ENCODE measurements at places on chromosomes 12 and 14. TPM values are rescaled to one million over a fixed set of nuclear protein-coding genes. Genes with fewer than 3 reads are reported as not detected.

DNA sequence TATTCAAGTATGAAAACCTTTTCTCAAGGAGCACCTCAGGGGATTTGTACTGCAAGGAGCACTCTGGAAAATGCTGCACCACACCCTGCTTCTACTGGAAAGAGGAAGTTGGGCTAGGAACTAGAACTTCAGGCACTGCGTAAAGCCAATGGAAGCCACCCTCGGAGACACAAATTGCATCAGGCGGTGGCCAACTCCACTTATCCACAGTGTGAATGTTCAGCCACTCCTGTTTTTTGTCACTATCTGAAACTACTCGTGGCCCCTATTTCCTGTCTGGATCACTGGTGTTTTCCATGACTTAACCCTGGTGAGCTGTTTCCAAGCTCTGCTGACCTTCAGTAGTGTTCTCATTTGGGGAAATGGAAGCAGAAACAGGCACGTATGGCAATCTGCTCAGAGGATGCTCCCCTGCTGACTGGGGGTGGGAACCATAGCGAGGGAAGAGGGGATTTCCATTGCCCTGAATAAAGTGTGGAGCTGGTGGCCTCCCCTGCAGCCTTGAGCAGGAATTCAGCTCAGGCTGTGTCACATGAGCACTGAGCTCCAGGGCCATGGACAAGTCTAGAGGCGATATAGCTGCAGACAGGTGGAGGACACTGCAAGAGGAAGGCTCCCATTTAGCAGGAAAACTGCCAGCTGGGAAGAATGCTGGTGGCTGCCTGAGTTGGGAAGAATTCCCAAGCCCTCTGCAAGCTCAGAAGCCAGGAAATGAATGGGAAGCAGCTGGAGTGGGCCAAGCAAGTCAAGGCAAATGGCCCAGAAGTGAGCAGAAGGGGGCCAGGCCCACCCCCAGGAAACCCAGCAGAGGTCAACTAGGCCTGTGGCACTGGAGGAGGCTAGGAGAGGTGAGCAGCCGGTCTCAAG, 50.5 kb upstream of the RAP1B start:
- DNase-seq = peak; percentile 78

GRCh38 chr12:130977046-130977742, 23.5 kb downstream of the ADGRD1 start:
- DNase-seq = no peak

DNA sequence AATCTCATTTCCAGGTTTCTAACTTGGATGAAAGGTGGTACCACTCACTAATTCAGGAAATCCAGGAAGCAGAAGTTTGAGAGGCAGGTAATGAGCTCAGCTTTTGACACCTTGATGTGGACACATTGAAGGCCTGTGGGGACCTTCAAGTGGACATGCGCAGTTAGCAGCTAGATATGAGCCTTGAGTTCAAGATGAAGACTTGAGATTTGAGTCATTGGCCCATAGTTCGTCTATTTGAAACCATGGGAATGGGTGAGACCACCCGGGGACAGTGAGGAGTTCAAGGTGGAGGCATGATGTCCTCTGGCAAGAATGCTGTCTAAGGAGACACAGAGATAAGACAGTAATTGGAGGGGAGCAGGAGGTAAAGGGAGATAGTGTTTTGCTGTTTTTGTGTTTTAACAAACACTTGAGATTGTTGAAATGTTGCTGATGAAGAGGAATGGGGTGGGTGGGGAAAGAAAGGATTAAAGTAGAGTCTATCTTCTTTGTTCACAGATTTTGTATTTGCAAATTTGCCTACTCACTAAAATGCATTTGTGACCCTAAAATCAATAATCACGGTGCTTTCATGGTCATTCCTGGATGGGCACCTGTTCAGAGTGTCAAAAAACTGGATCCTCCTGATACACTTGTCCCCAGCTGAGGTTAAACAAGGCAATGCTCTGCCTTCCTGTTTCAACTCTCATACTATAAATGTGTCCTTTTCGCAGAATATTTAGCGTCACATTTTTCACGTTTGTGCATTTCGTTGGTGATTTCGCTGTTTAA, 69.5 kb upstream of the PLXNC1 start:
- no peak for DNase-seq

GRCh38 chr12:101855976-101856375, 21.4 kb upstream of the DRAM1 start:
- no peak for DNase-seq

DNA sequence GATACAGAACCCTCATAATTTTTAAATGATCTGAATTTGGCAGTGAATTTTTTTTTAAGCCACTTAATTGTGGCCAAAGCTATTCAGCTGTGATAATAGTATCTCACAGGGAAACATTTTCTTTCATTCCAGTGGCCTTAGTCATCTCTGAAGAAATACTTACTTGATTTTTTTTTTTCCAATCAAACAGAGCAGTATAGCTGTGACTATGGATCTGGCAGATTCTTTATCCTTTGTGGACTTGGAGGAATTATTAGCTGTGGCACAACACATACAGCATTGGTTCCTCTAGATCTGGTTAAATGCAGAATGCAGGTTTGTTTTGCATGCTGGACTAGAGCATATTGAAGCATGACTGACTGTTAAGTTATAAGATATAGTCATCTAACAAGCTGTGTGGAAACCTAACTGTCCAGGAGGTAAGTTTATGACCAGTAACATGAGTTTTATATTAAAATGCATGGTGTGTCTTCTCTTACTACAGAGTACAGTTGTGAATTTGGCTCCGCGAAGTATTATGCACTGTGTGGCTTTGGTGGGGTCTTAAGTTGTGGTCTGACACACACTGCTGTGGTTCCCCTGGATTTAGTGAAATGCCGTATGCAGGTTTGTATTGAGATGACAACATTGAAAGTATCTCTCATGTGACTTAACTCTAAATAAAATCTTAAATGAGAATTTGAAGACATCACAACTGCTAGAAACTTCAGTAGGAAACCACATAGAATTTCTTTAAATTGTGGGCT, 1.9 kb downstream of the SLC25A3 start:
- peak; percentile 53 for DNase-seq

DNA sequence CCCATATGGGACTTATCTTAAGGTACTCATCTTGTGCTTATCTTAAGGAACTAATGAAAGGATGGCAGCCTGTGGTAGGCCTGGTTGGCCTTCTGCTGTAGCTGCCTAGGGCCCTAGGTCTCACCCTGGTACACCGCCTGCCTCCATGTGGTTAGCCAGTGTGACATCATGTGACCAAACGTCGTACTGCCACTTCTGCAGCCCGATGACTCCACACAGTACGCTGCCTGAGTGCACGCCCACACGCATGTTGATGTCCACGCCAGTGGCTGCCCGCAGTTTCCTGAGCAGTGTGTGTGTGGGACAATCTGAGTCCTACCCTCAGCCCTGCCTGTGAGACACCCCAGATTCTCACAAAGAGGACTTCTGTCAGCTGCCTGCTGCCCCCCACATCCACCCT, 5.1 kb downstream of the ADCY4 start:
- no peak for DNase-seq

DNA sequence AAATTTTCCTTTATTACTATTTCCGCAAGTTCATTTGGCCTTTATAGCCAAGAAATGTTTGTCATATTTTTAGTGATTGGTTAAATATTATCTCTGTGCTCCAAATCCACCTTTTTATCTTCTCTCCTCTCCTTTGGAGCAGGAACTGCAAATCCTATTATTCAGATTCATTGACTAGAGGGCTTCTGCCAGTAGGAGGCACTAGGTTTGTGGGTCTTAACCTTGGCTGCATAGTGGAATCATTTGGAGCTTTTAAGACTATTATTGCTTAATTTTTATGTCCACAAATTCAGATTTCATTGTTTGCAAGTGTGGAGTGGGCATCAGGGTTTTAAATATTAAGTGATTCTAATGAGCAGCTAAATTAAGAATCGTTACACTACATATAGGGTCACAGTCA, 75.3 kb upstream of the SYT10 start:
- no peak for DNase-seq

- no peak for DNase-seq
Observed at GRCh38 chr14:72699443-72699842, 194.5 kb downstream of the DPF3 start.

GRCh38 chr14:56115334-56115870, 2.8 kb upstream of the PELI2 start:
- DNase-seq = no peak

- DNase-seq = no peak
Observed at GRCh38 chr14:52342849-52343596, 28.9 kb downstream of the PTGER2 start.

- DNase-seq = no peak
Observed at GRCh38 chr14:85198001-85198400, 331.9 kb upstream of the FLRT2 start.

GRCh38 chr14:45112896-45113781, 21.1 kb downstream of the FKBP3 start:
- DNase-seq = no peak

DNA sequence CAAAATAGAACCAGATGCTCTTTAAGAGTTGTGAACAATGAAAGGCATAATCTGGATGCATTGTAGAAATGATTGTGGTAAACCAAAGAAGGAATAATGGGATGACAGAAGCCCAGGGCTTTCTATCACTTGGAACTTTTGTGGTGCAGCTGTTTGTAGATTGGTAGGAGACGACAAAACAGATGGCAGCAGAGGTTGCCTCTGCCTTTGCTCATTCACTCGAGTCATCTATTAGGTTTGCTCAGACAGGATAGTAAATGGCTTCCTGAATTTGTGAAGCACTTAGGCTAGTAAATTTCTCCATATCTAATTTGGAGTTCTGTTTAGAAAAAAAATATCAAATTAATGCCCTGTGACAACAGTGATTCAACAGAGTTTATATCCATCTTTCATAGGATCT, 78.4 kb downstream of the FGD4 start:
- no peak for DNase-seq

DNA sequence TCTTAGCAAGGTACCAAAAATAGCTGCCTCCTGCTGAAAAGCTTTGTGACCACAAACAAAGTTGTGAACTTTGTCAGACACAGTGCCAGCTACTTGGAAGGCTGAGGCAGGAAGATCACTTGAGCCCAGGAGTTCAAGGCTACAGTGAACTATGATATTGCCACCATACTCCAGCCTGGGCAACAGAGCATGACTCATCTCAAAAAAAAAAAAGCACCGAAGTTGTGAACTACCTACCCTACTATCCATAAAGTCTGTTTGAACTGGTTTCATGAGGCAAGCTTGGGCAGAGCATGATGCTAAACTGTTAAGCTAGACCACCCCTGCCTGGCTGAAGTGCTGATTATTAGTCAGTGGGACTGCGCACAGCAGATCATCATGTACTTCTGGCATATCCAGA, 75.5 kb downstream of the RAD52 start:
- DNase-seq = no peak

DNA sequence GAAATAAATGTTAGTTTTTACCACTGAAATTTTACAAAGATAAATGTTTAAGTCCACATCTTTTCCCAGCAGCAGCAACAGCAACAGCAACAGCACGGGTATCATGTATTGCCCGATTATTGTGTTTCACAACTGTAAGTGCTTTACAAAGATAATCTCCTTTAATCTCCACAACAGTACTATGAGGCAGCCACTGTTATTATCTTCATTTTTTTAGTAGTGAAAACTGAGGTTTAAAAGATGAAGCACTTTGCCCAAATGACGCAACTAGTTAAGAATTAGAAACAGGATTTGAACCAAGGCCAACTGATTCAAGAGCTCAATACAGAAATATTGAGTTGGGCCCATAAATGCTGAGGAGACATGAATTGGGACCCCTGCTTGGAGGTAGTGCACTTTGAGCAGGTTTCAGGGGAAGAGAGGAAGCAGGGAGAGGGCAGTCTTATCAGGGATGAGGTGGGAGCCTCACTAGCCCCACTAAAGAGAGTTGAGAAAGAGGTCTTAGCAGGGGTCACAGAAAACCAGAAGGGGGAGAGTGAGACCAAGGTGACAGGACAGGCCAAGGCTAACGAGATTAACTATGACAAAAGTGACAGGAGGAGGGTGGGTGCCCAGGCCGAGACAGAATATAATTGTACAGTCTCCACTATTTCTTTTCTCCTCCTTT, 15.3 kb downstream of the KRT2 start:
- DNase-seq = no peak

DNA sequence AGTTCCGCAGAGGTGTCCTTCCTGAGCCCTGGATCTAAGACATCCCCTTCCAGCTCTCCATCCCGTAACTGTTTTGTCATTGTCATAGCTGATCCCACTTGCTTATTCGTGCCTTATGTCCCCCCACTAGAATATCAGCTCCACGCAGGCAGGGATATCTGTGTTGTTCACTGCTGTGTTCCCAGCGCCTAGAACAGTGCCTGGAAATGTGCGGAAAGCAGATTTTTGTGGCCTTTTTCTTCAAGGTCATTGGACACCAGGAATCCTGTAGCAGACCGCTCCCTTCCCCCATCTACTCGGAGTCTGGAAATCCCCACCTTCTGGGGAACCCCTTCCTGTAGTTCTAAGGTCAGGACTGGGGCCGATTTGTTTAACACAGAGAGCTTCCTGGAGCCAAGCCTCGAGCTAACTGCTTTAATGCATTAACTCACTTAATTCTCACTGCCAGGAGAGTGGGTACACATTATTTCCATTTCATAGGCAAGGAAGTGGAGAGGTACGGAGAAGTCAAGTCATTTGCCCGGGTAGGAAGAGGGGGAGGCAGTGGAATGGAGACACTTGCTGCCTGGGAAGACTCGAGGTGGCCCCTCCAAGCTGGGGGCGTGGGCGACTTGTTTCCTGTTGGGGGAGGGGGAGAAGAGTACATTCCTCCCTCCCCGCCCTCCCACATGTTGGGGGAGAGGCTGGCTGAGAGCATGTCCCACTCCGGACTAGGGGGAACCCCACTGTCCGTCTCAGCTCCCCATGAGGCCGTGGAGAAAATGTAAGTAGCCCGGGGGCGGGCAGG, 1.2 kb upstream of the SH2B3 start:
- no peak for DNase-seq

DNA sequence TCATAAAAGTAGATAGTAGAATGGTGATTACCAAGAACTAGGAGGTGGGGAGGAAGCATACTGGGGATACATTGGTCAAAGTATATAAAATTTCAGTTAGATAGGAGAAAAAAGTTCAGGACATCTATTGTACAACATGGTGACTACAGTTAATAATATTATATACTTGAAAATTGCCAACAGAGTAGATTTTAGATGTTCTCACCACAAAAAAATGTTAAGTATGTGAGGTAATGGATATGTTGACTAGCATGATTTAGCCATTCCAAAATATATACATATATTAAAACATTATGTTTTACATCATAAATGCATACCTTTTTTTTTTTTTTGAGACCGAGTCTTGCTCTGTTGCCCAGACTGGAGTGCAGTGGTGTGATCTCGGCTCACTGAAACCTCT, 31.0 kb downstream of the TMEM116 start:
- no peak for DNase-seq

- no peak for DNase-seq
Observed at GRCh38 chr12:58285551-58285950, 344.2 kb downstream of the ATP23 start.

GRCh38 chr12:102095677-102096263, 24.1 kb downstream of the NUP37 start:
- DNase-seq = peak; percentile 15

KRT77 gene
- not detected for polyA plus RNA-seq

PDZRN4 gene
- polyA plus RNA-seq = 2.9 TPM

FLRT2 gene
- polyA plus RNA-seq = 104 TPM

SYNDIG1L gene
- polyA plus RNA-seq = not detected

TBX5 gene
- 1.9 TPM for polyA plus RNA-seq

DMAC2L gene
- polyA plus RNA-seq = 15.6 TPM

LMO3 gene
- 1.4 TPM for polyA plus RNA-seq

KRT85 gene
- not detected for polyA plus RNA-seq
